ENCODE measurements at places on chromosomes 4 and X.
A peak's percentile ranks its signal among the peaks of the same experiment; 100 is the strongest.

DNA sequence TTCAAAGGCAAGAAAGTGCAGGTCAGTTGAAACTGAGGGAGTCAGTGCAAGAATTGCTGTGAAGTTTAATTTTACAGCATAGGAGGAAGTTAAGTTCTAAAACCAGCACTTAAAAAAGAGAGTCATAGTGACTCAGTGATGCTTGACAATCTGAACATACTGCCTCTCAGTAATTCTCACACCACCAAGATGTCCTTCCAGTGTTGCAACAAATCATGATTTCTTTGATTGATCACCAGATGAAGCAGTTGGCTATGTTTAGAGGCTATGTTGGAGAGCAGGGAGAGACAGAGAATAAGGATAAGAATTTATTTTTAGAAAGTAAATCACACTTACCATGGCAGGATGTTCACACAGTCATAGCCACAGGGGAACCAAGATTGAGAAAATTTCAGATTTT is 13.2 kb downstream of the TRIM2 start:
- DNase-seq = no peak

- no peak for DNase-seq
Observed at GRCh38 chrX:139692908-139693307, 15.1 kb downstream of the MCF2 start.

- DNase-seq = no peak
Observed at GRCh38 chr4:87032884-87033533, 98.2 kb downstream of the AFF1 start.

GRCh38 chrX:153521034-153521433 is 3.6 kb downstream of the ATP2B3 start:
- DNase-seq = no peak

GRCh38 chrX:40943093-40943641 is 142.1 kb upstream of the USP9X start:
- DNase-seq = no peak

- DNase-seq = no peak
Observed at GRCh38 chrX:44568196-44568595, 25.5 kb upstream of the FUNDC1 start.

DNA sequence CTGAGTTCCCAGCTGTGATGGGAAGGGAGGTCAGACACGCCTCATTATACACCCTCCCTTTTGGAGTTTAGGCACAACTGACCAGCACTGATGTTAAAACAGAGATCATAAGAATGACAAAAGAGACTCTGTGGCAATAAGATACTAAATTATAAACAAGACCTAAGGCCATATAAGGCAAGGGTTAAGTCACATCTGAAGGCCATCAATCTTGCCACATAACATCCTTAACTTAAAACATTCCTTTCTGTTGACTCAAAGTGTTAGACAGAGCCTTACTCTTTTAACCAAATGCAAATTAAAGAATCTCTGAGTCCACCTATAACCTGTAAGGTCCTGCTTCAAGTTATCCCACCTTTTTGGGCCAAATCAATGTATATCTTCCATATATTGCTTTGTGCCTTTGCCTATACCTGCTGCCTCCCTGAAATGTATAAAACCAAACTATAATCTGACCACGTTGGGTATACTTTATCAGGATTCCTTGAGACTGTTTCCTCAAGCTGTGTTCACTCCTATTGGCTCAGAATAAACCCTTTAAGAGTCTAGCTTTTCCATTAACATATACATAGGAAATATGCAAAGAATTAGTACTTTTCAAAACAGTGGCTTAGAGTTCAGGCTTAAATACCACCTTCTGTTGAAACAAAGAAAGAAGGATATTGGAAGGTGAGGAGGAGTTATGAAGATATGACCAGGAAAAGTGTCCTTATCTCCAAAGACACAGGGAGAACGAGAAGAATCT is 214.4 kb upstream of the PPP1R2C start:
- no peak for DNase-seq

- DNase-seq = peak; percentile 62
Observed at GRCh38 chr4:124713185-124713592, 657 bp upstream of the ANKRD50 start.

All from NCI-H2029 treated with DMSO at 0.1 percent for 48 hours (cell line).